ENCODE measurements at places on chromosomes 5 and 9. TPM values are rescaled to one million over a fixed set of nuclear protein-coding genes. Genes with fewer than 3 reads are reported as not detected.

DNA sequence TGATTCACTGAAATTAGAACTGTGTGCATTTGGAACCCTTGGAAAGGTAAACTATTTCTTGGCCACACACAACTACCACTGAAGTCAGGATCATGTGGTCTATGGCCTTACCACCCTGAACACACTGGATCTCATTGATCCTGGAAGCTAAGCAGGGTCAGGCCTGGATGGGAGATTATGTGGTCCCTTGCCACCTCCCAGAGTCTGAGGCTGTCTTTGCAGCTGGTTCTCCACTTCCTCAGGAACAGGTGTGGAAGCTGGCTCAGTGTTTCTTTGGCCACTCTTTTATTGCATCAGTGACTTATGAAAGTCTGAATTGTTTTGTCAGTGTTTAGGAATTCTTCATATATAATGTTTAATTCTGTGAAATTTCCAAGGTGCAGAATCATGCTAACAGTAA, 89.2 kb downstream of the TEK start:
- no peak for DNase-seq

GRCh38 chr5:13250464-13251291, 693.8 kb downstream of the DNAH5 start:
- peak; percentile 16 for DNase-seq

GRCh38 chr5:14167211-14167845, 24.2 kb downstream of the TRIO start:
- DNase-seq, result no peak

DNA sequence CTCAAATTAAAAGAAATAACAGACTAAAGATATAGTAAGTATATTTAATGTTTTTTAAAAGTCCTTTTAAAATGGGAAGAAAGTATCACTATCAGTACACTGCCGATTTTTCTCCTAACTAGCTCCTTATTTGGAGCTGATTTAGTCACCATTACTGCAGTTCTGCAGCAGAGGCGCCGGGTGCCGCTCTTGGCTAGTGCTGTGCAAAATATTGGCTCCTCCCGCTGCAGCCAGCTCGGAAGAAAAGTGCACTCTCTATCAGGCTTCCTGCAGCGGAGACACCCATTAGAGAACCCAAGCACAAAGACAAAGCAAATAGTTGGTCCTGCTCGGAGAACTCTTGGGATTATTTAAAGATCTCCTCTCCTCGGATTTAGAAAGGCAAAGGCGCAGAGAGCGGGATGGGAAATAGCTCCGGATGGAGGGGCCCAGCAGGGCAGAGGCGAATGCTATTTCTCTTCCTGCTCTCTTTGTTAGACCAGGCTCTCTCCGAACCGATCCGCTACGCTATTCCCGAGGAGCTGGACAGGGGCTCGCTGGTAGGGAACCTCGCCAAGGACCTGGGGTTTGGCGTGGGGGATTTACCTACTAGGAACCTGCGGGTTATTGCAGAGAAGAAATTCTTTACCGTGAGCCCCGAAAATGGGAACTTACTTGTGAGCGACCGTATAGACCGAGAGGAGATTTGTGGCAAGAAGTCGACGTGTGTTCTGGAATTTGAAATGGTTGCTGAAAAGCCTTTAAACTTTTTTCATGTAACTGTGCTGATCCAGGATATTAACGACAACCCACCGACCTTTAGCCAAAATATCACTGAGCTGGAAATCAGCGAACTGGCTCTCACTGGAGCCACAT, at the start of gene PCDHGB3:
TSS of gene PCDHGB3 (plus strand) at position 249 of the 855 bp plus-strand sequence. CDS start at position 402, 153 bp downstream.
- DNase-seq, result no peak

DNA sequence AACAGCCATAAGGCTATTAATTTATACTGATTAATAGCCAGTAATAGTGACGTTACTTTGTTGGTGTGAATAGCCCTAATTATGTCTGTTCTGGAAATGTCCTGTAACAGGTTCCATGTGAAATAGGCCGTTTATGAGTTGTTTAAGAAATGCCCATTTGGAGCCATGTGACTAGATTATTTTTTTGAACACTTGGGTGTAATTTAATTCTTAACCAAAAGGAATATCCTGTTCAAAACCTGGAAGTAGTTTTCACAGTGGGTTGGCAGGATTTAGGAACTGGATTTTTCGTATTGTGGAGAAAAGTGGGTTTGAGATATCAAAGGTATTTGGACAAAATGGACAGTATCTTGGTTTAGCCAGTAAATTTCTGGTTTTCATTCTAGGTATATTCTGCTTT, 1.3 kb downstream of the TENT2 start:
- no peak for DNase-seq

DNA sequence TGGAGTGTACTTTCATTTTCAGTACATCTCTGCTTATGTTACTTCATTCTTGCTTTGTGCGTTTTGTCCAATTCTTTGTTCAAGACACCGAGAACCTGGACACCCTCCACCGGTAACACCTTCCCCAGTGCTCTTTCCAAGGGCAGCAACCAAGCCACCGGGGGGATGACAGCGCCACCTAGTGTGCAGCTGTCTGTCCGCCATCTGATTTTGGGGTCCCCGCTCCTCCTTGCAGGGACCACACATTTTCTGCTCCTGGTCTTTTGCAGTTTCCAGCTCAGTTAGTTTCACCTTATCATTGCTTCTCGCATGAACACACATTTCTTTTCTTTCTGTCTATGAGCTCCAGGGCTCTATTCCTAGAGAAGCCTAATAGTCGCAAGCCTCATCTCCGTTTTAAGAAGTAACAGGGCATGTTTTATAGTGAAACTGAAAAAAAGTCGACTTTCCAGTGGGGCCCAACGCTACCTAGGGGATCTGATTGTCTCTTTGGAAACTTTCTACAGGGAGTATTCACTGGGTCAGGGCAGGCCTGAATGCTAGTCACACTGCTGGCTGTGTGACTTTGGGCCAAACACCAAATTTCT, 152.1 kb downstream of the FSTL4 start:
- peak; percentile 32 for DNase-seq

- DNase-seq, result no peak
Measured at GRCh38 chr9:106111039-106111730, 416.8 kb downstream of the TMEM38B start.

DNA sequence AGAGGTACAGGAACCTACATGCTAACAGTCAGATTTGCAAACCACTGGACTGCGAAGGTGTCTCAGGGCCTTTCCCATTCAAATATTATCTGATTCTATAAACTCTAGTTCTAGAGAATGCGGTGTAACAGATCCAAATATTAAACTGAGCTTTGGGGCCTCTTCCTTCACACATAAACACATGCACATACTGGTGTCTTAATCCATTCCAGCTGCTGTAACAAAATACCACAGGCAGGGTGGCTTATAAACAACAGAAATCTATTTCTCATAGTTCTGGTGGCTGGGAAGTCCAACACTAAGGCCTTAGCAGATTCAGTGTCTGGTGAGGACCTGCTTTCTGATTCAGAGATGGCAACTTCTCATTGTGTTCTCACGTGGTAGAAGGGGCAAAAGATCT, 30.2 kb downstream of the RETREG1 start:
- DNase-seq, result no peak

DNA sequence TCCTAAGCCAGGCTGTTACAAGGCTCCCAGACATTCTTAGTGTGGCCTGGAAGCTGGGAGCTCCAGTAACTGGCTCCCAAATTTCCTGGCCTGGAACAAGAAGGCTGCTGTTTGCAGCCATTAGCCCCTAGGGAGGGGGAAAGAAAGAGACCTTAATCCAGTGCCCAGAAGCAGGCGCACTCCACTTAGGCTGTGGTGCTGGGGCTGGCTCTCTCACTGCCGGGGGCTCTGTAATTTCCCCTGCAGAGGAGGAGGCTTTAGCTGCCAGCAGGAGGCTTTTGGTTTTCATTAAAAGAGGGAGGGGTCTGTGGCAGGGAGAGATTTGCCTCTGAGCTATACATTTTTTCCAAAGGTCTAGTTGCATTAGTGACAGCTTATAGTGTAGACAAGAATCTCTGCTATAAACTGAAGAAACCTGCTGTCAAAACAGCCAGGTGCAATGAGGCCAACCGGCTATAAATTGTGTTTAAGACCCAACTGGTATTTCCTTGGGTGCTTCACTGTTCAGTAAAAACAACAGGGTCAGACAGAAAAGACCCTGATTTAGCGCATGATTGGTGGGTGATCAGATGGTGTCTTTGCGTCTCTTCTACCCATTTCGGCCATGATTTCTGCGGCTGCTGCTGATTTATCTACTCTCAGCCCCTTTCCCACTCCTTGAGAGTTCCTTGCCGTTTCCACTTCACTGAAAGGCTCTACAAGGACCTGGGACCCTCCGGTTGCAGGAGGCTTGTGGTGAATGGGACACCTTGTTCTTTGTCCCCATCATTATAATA, 254.6 kb downstream of the AOPEP start:
- DNase-seq, result no peak

- peak; percentile 86 for DNase-seq
Measured at GRCh38 chr5:132506094-132506692, 15.6 kb upstream of the IRF1 start.

DNA sequence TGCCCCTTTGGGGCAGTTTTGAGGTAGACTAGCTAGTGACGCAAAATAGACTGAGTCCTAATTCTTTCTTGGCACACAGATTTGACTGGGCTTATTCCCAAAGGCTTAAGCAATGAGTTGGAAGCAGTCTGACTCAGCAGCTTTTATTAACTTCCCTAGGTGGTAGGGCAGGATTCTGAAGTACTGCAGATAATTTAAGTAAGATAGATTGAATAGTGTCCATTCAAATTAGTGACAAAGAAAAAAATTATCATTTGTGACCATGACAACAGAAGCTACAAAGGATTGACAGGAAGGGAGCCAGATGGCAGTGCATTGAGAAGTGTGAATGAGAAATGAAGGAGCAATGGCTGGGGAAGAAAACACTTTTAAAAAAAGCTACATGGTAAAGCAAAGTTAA, 649.4 kb downstream of the CDH9 start:
- DNase-seq, result peak; percentile 57

GRCh38 chr5:65699338-65699737, 22.6 kb downstream of the SGTB start:
- no peak for DNase-seq

DNA sequence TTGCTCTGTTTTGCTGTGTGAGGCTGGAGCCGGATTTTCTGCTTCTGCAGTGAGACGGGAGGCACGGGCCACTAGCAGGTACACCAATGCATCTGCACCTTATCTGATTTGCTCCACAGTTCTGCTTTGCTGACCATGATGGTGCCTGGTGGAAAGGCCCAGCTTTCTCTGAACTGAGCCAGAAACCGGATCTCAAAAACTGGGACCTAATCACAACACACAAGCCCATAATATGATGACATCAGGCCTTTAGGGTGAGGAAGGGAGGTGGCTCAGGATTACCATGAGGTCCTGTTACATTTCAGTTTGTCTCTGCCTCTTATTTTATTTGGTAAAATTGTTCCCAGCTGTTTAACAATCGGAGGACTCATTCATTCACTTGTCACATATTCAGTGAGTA, 49.8 kb downstream of the FGF1 start:
- DNase-seq, result no peak

DNA sequence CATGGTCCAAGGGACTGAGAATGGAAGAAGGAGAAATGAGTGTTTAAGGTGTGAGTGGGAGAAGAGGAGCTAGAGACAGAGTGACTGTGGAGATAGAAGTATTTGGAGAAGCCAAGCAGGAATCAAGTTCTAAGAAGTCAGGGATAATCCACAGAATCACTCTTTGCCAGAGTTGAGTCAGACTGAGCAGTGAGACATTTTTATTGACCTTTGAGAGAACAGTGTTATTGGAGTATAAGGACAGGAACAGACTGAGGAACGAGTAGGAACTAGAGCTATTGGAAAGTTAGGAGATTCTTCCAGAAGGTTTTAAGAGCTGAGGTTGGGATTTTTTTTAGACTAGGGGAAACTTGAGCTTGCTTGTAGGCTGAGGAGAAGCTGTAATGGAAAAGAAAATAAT, 37.2 kb downstream of the RCL1 start:
- DNase-seq, result no peak

- DNase-seq, result no peak
Measured at GRCh38 chr5:103036601-103037000, 83.3 kb downstream of the GIN1 start.

- peak; percentile 33 for DNase-seq
Measured at GRCh38 chr5:125227333-125228095, 481.1 kb upstream of the ZNF608 start.

- DNase-seq, result no peak
Measured at GRCh38 chr9:132855904-132856303, 22.2 kb downstream of the AK8 start.

- DNase-seq, result no peak
Measured at GRCh38 chr5:133145436-133146170, 93.8 kb downstream of the HSPA4 start.

- no peak for DNase-seq
Measured at GRCh38 chr9:13459071-13459470, 179.6 kb upstream of the MPDZ start.

GRCh38 chr9:129442803-129443511, 177.9 kb downstream of the C9orf50 start:
- no peak for DNase-seq

DNA sequence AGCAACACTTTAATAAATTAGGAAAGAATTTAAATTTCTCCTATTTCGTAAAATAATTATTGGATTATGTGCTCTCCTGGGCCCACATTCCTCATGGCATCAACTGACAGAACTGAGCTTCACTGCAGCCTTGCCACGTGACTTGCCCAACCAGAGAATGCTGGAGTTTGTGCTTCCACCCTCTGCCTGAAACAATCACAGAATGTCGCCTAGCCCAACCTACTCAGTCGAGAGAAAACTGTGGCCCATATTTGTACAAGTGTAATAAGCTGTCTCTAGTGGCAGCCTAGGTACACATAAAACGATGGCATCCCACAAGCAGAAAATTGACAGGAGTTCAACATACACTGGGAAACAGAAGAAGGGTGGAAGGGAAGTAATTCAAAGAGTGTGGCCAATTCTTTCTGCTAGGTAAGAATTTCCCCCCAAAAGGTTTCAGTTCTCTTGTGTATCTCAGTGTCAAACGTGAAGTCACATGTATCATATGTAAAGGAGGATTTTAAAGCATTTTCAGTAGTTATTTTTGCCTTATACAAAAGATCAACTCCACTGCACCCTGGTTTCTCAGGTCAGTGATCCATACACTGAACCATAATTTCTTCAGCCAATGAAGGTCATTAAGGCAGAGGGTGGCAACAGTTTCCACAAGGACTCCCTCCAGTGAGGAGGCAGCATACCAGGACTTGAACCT, 41.7 kb downstream of the ZNF608 start:
- DNase-seq, result no peak

GRCh38 chr9:111978616-111979015, 82.0 kb downstream of the UGCG start:
- DNase-seq, result no peak

- DNase-seq, result peak; percentile 42
Measured at GRCh38 chr5:14112998-14113652, 30.0 kb upstream of the TRIO start.

- no peak for DNase-seq
Measured at GRCh38 chr9:12974671-12975070, 199.9 kb downstream of the LURAP1L start.

- DNase-seq, result no peak
Measured at GRCh38 chr9:122075135-122076030, 17.7 kb downstream of the TTLL11 start.

- no peak for DNase-seq
Measured at GRCh38 chr5:35538198-35538931, 79.3 kb upstream of the SPEF2 start.

Gene BTNL8
- total RNA-seq, result 0.71 TPM

Gene ZDHHC11B
- 2.3 TPM for total RNA-seq

Gene NEURL1B
- total RNA-seq, result 7.2 TPM

Gene C9orf153
- total RNA-seq, result not detected

Gene MED7
- 26.0 TPM for total RNA-seq

Gene TAL2
- total RNA-seq, result not detected

Gene SLC27A4
- 50.1 TPM for total RNA-seq

Gene DND1
- total RNA-seq, result 1.5 TPM

Gene MLANA
- not detected for total RNA-seq

Gene DNAJC18
- total RNA-seq, result 6.4 TPM

Gene ECPAS
- total RNA-seq, result 45.3 TPM

Gene SV2C
- not detected for total RNA-seq

Gene LURAP1L
- 6.6 TPM for total RNA-seq

Gene FOXD4L4
- total RNA-seq, result not detected
